Breast epithelium (tissue), 4 donors: ENCODE measurements at places on chromosomes 12 and 14. TPM values are rescaled to one million over a fixed set of nuclear protein-coding genes. Genes with fewer than 3 reads are reported as not detected.

The KRT79 gene
- total RNA-seq, result 1.3 TPM

The NOVA1 gene
- total RNA-seq, result 58.9 TPM

The KRT77 gene
- not detected for total RNA-seq

The DLGAP5 gene
- total RNA-seq, result under 0.01 TPM

The NPFF gene
- 0.98 TPM for total RNA-seq

The CCDC177 gene
- total RNA-seq, result not detected

The TAS2R19 gene
- 10.1 TPM for total RNA-seq

The ZBTB42 gene
- total RNA-seq, result 3.5 TPM

The ABCC9 gene
- total RNA-seq, result 52.0 TPM

GRCh38 chr12:6539707-6540134 is 5.4 kb downstream of the GAPDH start:
- DNase-seq, result no peak

DNA sequence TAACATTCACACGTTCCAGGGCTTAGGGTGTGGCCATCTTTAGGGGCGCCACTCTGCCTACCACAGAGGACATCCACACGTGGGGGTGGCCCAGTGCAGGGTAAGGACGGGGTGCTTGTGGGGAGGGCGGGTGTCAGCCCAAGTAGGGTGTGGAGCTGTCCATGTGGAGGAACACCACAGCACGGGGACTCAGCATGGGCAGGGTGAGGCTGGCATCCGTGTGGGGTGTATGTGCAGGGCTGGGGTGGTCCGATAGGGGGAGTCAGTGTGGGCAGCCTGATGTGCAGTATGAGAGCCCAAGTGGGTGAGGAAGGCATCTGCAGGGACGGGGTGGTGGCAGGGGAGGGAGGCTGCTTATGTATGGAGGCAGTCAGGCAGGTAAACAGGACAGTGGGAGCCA is 17.7 kb downstream of the PSMC1 start:
- DNase-seq, result no peak

DNA sequence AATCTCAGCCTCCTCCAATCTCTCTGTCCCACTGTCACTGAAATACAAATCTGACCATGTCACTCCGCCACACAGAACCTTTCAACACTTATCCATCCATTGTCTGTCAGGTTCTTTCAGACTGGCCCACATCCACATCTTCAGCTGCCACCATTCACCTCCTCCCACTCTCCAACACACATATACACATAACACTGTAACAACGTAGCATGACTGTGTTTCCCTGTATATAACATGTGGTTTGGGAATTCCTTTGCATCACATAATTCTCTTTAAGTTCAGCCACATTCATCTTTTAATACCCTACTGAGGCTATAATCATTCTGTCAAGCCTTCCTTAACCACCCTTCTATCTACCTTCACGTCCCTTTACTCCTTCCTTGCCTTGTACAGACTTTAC is 99.2 kb downstream of the PPP2R5E start:
- DNase-seq, result no peak

- DNase-seq, result no peak
Measured at GRCh38 chr14:102819747-102820330, 42.6 kb downstream of the TRAF3 start.

DNA sequence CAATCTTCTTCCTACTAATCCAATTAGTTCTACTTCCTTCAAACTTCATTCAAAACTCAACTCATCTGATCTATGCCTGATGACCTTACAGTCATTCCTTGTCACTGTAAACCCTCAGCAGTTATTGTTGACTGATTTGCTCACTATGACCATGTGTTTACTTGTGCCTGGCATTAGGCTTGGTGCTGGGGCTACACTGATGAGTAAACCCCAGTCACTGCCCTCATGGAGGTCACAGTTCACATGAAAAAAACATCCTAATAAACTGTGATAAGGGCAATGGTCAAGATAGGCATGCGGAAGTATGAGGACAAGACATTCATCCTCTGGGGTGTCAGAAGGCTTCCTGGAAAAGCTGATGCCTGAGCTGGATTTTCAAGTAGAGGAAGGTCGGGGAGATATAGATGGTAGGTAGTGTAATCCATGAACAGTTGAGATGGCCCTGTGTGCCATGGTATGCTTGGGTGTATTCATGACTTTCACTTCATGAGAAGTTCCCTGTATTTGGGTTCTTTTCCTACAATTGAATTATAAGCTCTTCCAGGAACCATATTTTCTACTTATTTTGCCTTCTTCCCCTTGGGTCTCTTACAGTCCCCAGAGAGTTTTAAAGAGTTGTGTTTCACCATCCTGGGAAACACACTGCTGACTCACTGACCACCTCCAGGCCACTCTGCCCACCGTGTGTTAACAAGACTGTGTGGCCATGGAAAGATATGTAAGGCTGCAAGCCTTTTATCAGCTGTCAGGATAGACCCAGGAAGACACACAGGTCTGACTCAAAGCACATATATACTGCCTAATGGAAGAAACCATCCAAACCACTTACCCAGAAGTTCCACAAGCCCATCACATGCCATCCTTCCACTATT is 38.7 kb upstream of the DUSP6 start:
- no peak for DNase-seq

GRCh38 chr12:2783936-2784600 is 10.7 kb upstream of the FKBP4 start:
- no peak for DNase-seq

- no peak for DNase-seq
Measured at GRCh38 chr14:105161309-105161708, 7.3 kb downstream of the JAG2 start.

DNA sequence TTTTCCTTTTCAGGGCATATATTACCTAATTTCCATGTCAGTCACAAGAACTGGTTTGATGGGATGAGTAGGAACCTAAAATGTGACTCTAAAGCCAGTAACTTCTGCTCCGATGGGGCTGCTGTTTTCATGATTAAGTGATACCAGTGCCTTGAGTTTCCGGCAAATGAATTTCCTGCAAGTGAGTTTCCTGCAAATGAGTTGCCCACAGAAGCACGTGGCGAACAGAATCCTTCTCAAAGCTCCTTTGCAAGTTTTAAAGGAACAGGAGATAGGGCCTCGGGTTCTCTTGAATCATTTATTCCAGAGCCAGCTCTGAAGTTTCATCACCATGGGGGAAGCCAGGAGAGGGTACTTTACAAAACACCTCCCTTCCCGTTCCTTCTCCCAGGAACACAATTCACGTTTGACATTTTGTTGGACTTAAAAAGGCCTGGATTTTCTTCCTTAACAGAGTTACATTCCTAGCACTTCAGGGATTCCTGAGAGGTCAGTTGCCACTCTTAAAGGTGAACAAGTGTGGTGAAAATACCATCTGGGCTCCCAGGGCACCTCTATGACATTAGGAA is 2.2 kb upstream of the PPTC7 start:
- DNase-seq, result no peak

GRCh38 chr12:6539314-6539682 is 5.0 kb downstream of the GAPDH start:
- no peak for DNase-seq

GRCh38 chr12:130989391-130989790 is 35.7 kb downstream of the ADGRD1 start:
- no peak for DNase-seq

DNA sequence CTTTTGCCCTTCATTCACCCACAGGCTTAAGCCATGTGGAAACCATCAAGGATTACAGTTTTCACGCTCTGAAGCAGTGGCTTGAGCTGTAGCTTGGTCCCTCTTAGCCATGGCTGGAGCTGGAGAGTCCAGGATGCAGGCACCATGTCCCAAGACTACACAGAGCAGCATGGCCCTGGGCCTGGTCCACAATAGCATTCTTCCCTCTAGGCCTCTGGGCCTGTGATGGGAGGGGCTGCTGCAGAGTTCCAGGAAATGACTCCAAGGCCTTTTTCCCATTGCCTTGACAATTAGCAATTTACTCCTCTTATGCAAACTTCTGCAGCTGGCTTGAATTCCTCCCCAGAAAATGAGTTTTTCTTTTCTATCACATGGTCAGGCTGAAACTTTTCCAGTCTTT is 211.3 kb downstream of the RERGL start:
- no peak for DNase-seq

GRCh38 chr12:57149245-57149900 is 2.0 kb upstream of the LRP1-AS start:
- DNase-seq, result no peak

DNA sequence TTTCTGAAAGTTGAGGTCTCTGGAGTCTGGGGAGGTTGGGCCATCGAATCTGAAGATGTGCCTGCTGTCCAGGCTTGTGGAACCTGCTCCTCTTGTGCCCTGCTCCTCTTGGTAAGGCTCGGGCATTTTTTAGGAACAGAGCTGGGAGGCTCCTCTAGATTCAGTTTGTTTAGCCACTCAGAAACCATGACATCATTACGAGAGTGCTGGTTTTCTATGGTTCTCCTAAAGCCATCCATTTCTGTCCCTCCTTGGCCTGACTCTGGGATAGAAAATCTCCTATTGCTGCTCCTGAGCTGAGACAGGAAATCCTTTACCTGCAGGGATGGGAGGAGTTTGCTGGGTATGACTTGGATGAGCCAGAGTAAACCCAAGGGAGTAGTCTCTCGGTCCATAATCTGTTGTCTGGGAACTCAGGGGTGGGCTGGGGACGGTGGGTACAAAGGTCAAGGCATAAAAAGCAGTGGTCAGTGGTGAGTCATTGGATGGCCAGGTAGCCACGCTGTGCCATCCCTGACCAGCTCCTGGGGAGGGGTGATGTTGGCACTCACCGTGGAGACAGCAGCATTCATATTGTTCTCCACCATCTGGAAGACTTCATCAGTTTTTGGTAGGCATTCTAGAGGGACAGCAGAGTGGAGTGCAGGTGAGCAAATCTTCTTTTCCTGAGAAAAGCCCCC is 2.4 kb upstream of the ADCY4 start:
- DNase-seq, result no peak

GRCh38 chr12:131713349-131713748 is 2.5 kb downstream of the SFSWAP start:
- DNase-seq, result no peak

GRCh38 chr14:69938751-69939150 is 59.5 kb downstream of the SMOC1 start:
- DNase-seq, result no peak

DNA sequence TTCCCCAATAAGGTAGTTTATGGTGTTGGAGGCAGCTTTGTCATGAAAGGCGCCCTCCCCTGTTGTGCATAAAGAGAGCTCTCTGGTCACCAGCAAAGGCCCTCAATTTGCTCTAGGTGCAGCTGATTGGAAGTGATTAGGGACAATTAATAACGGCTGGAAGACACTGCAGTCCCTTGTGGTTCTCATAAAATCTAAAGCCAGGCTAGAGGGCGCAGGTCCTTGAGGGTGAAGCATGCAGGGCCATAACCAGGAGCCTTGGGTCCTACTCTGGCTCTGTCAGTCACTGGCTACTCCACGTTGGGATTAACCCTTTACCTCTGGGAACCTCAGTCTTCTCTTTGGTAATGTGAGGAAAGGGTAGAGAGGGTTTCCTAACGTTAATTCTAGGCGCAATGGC is 1.9 kb downstream of the DAAM1 start:
- no peak for DNase-seq
